ENCODE measurements at places on chromosomes 4 and X.

DNA sequence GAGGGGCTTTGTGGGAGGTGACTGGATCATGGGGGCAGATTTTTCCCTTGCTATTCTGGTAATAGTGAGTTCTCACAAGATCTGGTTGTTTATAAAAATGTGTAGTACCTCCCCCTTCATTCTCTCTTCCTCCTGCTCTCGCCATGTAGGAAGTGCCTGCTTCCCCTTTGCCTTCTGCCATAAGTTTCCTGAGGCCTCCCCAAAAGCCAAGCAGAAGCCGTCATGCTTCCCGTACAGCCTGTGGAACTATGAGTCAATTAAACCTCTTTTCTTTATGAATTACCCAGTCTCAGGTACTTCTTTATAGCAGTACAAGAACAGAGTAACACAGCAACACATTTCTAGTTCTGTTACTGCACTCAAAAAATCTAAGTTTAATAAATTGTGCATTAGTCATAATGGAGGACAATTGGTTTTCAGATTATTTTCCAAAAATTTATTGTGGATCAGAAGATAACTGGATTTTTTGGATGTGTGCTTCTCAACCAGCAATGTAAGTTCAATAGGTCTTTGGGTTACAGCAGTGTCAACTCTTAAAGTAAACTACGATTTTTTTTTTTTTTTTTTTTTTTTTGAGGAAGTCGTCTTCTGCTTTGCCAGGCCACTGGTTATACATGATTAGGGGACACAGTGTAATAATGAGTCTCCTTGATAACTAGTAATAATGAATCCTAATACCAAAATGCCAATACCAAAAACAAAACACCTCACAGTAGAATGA is 69.9 kb downstream of the CHIC2 start:
- no peak for DNase-seq

GRCh38 chr4:53575552-53575951 is 15.7 kb downstream of the LNX1 start:
- DNase-seq, result no peak

GRCh38 chr4:8920969-8921368 is 49.3 kb upstream of the HMX1 start:
- no peak for DNase-seq

- no peak for DNase-seq
Observed at GRCh38 chr4:180398564-180398963, 1844.6 kb upstream of the TENM3 start.

GRCh38 chr4:8725071-8725841 is 132.7 kb downstream of the CPZ start:
- no peak for DNase-seq

DNA sequence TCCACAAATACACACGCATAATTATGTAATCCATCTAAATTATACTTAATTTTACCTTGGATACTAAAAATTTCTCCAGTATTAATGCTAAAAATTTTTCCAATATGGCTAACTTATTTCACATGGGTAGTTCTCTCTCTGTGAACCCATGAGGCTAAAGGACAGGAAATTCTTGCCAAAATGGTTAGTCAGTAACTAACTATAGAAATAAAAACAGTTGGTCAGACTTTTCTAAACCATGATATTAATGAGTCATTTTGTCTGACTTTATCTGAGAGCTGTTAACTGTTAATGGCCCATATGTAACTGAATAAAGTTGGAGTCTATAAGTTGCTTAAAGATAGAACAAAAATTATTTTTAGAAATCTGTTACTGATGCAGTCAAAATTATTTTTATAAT is 549.4 kb downstream of the TLL1 start:
- no peak for DNase-seq

GRCh38 chrX:36898301-36898700 is 109.9 kb upstream of the FAM47C start:
- peak; percentile 5 for DNase-seq

GRCh38 chrX:16042980-16043379 is 80.4 kb upstream of the GRPR start:
- DNase-seq, result no peak

DNA sequence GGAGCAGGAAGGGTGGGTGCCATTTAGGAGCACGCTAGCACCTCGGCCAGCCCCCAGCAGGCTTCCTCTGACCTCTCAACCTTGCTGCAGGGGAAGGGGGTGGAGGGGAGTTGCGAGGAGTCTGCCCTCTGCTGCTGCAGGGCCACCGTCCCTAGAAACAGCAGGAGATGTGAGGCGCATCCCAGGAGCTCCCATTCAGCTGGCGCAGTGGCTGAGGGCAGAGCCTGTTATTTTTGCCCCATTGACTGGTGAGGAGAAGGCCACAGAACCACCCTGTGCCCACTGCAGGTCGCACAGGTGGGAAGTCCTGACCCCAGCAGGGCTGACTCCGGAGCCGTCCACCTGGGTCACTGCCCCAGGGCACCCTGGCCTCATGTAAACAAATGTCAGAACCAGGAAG is 8.0 kb downstream of the PDE6B start:
- no peak for DNase-seq

- DNase-seq, result peak; percentile 58
Observed at GRCh38 chrX:1212532-1212931, at the start of gene CRLF2. CRLF2 (minus strand) TSS chrX:1212649; CDS start chrX:1212634, 15 bp downstream.

DNA sequence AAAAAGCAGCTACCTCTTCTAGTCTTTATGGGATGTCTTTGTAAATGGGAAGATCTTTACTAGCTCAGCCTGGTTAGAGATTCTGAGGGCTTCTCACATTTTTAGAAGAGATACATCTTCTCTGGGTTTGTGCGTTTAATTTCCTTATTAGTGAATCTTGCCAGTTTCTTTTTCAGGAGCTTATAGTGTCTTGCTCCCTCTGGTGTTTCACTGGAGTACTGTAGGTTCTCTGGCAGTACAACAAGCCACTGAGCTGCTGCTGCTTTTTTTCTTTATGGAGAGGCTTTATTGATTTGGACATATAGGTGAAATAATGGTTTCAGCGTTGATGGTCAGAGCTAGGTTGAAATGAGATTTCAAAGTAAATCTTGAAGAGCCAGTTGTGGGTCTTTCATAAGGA is 82.9 kb downstream of the LAS1L start:
- peak; percentile 30 for DNase-seq

DNA sequence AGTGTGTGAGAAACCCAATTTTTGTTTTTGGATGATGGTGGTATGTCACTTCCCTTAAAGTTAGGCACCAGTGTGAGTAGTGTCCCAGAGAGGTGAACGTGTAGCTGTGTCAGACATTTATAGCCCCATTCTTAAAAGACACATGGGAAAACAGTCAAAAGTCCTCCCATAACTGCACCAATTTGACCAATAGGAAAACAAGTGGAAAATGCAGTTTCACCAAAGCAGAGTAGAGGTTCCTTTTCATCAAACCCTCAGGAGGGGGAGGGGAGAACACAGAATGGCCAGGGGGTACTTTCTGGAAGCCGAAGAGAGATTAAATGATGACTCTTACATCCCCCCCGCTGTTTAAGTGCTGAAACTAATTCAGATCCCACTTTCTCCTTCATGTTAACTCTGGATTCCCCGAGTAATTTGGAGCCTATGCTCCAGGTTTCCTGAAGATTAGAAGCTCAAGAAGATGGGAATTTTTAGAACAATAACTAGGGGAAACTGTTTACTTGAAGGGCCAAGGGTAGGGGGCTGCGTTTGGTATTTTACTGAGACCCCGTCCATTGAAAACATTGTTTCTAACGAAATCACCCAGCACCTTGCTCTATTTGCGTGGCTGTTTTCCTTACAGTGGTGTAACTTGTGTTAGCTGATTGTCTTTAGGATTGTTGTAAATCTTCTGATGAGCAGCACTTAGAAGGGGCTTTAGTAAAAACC is 2.1 kb upstream of the LEF1 start:
- no peak for DNase-seq

DNA sequence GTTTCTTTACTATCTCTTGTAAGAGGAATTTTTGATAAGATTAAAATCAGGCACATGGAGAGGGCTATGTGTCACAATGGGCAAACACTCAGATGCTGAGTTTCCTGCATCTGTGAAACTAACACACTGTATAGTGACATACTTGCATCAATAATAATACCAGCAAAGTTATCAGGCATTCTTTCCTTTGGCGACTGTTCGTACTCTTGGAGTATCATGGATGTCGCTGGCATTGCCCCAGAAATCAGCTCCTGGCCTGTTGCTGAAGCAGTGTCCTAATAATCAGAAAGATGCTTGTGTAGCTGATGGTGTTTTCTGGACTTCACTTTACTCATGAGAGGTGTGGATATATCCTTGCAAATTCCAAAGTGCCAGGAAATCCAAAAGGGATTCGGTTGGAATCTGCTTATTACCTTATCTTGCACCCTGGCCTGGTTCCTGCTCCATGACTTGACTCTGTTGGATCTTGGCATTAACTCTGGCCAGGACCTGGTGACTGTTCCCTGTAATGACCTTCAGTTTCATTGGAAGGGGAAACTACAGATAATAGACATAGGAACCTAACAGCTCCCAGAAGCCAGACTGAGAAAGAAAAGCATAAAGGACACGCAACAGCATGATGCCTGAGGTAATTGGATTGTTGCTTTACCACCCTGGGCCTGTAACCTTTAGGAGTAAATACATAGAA is 762.5 kb upstream of the GRIA3 start:
- no peak for DNase-seq

DNA sequence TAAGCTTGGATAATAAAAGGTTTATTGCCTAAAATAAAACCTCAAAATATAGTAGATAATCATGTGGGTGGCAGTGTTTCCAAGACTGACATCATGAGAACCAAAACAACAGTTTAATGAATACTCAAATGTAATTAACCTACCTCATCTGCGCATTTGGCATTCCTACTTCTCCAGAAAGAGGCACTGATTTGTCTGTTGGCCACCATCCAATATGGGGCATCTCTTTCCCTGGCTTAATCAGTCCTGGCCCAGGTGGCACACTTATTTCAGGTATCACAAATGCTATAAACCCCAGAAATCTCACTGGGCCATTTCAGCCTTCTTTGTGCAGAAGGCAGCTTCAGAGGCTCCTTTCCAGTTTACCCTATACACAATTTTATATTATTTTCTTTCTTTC is 192.2 kb downstream of the COMMD8 start:
- DNase-seq, result no peak

DNA sequence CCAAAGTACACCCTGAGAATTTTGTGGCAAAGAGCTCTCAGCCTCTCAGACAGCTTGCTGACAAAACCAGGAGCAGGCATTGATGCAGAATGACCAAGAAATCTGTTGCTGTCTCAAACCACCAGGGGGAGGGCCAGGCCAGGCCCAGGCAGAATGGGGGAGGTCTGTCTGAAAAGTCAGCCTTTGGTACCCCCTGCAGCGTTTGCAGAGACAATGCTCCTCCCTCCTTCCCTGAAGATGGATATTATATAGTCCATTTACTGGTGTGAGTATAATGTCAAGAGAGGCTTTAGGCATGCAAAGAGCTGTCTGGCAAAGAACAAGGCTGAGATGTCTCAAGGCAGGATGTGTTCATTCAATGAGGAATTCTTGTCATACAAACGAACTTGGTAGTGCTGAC is 52.9 kb upstream of the TRPC5OS start:
- DNase-seq, result peak; percentile 18

DNA sequence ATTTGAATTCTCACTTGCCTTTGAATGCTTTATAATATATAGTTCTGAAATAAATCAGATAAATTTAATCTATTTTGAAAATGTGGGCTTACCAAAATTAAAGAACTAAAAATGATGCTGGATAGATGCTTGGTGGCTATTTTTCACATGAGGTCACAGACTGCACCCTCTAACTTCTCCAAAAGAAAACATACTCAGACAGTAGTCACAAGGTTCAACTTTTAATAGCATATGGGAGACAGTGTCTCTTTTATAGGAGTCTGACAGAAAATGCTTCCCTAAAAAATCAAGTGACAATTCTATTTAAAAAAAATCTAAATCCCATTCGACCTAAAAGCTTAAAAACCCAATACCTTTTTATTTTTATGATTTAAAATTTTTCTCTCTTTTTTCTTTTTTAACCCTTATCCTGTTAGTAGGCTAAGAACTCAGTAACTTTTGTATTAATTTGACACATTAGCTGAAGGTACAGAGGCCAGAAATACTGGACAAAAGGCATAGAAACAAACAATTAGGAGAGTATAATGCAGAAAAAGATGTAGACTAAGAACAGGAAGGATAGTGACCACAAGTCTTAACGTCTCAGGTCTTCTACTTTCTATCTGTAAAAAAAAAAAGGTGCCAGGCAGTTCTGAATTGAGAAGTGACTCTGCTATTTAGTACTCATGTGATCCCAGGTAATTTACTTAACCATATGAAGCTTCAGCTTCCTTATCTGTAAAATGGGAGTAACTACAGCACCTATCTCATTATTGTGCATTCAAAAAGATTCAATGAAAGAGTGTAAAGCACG is 7.6 kb downstream of the TIGD4 start:
- DNase-seq, result peak; percentile 32

DNA sequence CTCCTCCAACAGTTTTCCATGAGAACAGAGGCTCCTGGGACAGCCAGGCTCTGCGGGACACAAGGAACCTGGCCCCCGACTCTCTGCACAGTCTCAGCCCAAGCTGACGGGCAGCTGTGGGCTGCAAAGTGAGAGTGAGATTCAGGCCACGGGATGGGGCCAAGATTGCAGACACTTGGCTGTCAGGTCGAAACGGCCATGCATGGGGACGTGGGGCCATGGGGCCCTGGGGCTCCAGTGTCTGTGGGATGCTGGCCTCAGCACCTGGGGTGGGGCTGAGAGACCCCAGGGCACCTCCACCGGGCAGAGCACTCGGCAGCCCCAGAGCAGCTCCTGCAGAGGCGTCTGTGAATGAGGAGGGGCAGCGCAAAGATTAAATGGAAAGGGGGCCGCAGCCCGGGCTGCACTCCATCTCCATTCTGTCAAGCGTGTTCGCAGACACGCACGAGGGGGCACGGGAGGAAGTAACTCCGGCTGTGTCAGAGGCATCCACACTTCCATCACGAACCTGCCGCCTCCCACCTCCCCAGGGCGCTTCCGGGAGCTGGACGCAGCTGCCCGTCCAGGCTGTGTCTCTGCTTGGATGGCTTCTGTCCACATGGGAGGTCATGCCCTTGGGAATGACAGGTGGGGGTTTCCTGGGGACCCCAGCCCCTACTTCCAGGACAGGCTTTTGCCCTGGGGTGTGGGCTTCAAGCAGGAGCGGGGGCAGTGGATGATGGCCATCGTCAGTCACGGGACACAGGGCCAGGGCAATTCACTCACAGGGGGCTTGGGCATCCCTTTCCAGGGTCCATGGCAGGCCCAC is 82.8 kb upstream of the NKX1-1 start:
- DNase-seq, result no peak

DNA sequence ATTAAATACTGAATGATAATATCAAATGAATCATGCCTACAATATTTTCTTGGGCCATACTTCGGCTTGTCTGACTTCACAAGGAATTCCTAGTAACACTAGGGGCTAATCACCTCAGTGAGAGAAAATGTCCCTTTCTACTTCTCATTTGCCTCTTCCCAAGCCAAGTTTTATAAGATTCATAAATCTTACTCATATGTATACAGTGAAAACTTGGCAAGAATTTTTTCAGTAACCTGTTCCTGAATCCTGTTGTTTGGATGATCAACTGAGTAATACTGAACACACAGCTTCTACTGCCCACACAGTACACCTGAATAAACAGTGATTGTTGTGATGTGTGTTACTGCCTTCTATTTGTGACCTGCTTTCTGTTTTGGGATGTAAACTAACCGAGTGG is 16.5 kb downstream of the TMPRSS11E start:
- no peak for DNase-seq

GRCh38 chr4:3657902-3658529 is 108.2 kb upstream of the ADRA2C start:
- DNase-seq, result no peak

GRCh38 chr4:106541253-106541652 is 172.7 kb upstream of the GIMD1 start:
- no peak for DNase-seq

GRCh38 chr4:152169683-152170082 is 366.2 kb downstream of the FBXW7 start:
- DNase-seq, result no peak

- DNase-seq, result no peak
Observed at GRCh38 chr4:152079079-152079478, 318.3 kb upstream of the GATB start.
